ENCODE measurements at places on chromosomes 1 and 21.

- peaks cover 4% of the 10 kb centered on the region for H3K27me3 ChIP-seq
- no peak overlapping the region for H3K4me3 ChIP-seq
- no peaks in the 10 kb centered on the region for H3K4me1 ChIP-seq
- no peaks in the 10 kb centered on the region for H3K36me3 ChIP-seq
- DNase-seq: peak; percentile 8
- H3K27ac ChIP-seq: no peak overlapping the region
Measured at GRCh38 chr1:208652296-208653160, 408.3 kb upstream of the PLXNA2 start.

DNA sequence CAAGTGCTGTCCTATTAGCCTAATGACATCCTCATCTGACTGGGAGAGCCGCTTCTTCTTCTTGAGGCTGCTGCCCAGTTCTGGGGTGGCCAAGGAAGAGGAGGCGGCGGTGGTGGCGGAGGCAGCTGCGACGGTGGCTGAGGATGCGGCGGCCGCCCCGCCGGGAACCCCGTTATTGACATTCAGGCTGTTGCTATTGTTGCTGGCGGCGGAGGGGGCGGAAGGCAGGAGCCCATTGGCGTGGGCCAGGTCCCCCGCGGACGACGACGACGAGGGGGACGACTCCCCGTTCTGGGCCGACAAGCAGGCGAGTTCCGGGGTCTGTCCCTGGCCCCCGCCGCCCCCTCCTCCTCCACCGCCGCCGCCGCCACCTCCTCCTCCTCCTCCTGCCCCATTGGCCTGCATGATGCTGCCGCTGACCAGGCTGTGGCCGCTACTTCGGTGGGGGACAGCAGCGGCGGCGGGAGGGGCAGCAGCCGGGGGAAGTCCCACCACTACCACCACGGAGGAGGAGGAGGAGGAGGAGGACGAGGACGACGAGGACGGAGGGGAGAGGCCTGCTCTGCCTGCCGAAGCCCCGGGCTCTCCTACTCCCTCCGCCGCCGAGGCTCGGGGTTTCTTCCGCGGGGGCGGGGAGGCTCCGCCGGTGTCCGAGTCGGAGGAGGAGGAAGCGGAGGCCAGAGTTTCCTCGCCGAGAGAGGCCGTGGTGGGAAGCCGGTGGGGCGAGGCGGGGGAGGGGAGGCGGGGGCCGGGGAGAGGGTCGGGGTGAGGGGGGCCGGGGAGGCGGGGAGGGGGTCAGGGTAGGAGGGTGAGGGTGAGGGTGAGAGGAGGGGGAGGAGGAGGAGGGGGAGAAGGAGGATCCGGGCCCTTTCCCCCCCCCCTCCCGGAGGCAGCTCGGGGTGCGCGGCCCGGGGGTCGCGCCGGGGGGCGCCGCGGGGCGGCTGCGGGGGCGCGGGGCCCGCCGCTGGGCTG is 610 bp downstream of the WDR26 start:
- H3K27ac ChIP-seq: peak overlapping the region; percentile 89
- H3K4me1 ChIP-seq: peaks cover 37% of the 10 kb centered on the region
- H3K27me3 ChIP-seq: no peaks in the 10 kb centered on the region
- H3K36me3 ChIP-seq: peaks cover 1% of the 10 kb centered on the region

DNA sequence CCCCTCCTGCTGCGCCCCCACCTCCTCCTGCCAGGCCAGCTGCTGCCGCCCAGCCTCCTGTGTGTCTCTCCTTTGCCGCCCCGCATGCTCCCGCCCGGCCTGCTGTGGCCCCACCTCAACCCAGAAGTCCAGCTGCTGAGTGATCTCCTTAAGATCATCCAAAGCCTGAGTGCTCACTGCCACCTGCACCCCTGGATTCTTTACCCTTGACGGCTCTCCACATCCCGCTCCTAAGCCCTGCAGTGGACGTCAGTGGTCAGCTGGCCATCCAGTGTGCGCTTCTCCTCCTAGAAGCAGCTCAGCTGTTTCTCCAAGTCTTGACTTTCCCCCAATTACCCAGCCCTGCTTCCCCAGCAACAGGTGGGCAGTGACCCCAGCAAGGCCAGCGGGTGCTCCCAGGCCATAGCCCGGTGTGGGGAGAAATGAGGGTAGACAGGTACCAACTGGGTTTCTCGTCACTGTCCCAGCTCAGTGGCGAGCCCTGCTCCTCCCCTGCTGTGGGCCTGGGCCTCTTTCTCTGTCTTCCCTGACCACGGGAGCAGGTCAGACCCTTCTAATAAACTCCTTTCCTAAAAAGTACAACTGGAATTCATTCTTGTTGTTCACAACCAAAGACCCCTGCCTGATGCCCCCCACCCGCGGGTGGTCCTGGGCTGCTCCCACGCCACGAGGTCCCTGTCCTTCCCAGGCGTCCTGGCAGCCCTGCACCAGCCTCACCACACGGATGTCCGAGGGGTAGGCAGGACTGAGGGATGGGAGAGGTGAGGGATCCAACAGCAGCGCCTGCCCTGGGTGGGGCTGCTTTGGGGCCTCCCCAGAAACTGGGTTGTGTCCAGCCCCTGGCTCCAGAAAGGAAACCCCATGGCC is 1.4 kb downstream of the KRTAP10-7 start:
- H3K27me3 ChIP-seq: peaks cover 29% of the 10 kb centered on the region
- no peak for DNase-seq
- peaks cover 4% of the 10 kb centered on the region for H3K36me3 ChIP-seq
- no peak overlapping the region for H3K27ac ChIP-seq
- H3K4me1 ChIP-seq: no peaks in the 10 kb centered on the region
- no peak overlapping the region for H3K4me3 ChIP-seq

GRCh38 chr1:20385630-20386029 is 95.0 kb downstream of the VWA5B1 start:
- H3K4me3 ChIP-seq: no peak overlapping the region
- DNase-seq: no peak
- H3K27me3 ChIP-seq: peaks cover 18% of the 10 kb centered on the region

DNA sequence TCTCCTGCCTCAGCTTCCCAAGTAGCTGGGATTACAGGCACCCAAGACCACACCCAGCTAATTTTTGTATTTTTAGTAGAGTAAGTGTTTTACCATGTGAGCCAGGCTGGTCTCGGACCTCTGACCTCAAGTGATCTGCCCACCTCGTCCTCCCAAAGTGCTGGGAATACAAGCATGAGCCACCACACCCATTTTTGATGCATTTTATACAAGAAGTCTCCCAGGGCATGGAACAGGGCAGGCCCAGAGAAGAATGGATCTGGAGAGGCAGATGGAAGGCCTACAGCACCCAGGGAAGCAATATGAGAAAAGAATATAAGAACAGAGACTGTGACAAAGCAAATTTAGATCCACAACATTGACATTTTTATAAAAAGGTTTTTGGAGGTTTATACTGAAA is 18.8 kb upstream of the IFNAR1 start:
- H3K36me3 ChIP-seq: no peaks in the 10 kb centered on the region
- H3K27me3 ChIP-seq: no peaks in the 10 kb centered on the region
- no peak overlapping the region for H3K4me3 ChIP-seq

GRCh38 chr21:25559746-25560145 is 47.5 kb downstream of the MRPL39 start:
- no peaks in the 10 kb centered on the region for H3K27me3 ChIP-seq
- H3K27ac ChIP-seq: no peak overlapping the region
- H3K4me3 ChIP-seq: no peak overlapping the region

DNA sequence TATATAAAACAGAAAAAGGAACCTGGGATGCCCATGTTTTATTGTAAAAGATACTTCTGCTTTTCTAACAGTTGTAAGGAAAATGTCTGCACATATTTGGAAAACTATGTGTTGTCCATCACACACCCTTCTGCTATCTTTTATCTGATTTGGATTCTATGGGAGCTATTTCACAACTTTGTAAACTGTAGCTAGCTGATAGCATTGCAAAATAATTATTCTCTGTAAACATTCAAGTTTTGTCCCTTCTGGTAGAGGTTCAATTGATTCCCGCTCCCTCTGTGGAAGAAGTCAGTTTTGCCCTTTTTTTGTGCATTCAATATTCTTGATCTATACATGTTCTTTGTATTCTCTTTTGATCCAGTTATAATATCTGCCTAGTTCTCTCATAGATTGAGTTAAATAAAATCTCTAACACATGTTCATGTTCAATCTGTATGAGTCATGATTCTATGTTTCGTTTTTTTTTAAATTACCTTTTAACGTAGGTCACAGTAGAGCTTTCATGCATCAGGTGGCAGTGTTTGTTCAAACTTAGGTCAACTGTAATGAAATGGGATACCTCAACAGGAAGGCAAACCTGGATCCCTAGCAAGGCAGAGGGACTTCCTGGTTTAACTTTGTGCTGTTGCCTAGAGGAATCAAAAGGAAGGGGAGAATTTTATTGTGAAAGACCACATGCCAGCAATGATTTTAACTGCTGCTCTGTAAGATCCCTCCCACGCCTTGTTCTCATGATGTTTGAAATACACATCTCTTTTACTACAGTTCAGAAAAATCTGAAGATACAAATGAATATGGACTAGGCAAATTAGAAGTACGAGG is 26.0 kb upstream of the BCL9 start:
- DNase-seq: no peak
- H3K27ac ChIP-seq: no peak overlapping the region
- H3K4me1 ChIP-seq: no peaks in the 10 kb centered on the region
- H3K27me3 ChIP-seq: peaks cover 1% of the 10 kb centered on the region
- H3K4me3 ChIP-seq: no peak overlapping the region

GRCh38 chr1:22509815-22510214 is 53.5 kb upstream of the EPHA8 start:
- H3K4me3 ChIP-seq: no peak overlapping the region
- H3K4me1 ChIP-seq: no peaks in the 10 kb centered on the region

DNA sequence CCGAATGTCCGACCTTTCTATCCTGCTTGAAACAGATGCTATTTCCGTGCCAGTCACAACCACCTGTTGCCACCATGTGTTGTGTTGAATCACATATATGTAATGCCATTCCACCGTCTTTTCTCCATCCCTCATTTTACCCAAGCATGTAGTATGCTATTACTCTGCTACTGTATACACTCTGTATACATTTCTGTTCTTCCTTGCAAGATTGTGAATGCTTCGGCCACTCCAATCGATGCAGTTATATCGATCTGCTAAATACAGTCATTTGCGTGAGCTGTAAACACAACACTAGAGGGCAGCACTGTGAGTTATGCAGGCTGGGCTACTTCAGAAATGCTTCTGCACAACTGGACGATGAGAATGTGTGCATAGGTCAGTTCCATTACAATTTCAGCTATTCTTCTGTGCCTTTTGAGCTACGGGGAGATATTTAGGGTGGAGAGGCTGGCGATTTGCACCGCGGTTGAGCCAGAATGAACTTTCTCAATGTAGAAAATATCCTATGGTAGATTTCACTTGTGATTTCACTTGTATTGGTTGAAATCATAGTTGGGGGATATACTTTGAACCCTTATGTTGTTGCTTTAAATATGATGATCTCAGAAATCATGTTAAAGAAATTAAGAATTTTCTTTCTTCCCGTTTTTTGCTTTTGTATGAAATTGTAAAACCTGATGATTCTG is 289.8 kb downstream of the NTNG1 start:
- no peaks in the 10 kb centered on the region for H3K27me3 ChIP-seq
- peak; percentile 42 for DNase-seq
- no peak overlapping the region for H3K27ac ChIP-seq
- H3K4me1 ChIP-seq: peaks cover 15% of the 10 kb centered on the region

DNA sequence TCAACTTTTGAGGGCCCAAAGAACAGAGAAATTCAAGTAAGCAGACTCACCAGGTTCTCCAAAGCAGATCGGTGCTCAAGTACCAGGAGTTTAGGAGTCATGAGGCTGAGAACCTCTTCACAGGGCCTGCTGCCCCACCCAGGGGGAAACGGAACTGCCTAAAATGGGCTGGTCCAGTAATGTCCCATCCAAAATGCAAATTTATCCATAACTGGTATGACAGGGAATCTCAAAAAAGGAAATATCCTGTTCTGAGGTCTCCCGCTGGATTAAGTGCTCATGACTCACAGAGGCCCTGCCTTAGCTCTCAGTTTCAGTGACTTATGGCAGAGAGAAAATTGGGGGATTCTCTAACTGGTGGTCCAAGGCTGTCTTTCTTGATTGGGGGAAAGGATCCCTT is 9.3 kb downstream of the SPRR2G start:
- H3K27ac ChIP-seq: no peak overlapping the region
- H3K36me3 ChIP-seq: no peaks in the 10 kb centered on the region
- DNase-seq: no peak
- peaks cover 15% of the 10 kb centered on the region for H3K27me3 ChIP-seq
- H3K4me1 ChIP-seq: no peaks in the 10 kb centered on the region

GRCh38 chr21:28543975-28544374 is 448.7 kb downstream of the LTN1 start:
- no peaks in the 10 kb centered on the region for H3K27me3 ChIP-seq
- H3K4me3 ChIP-seq: no peak overlapping the region
- DNase-seq: no peak

- no peaks in the 10 kb centered on the region for H3K36me3 ChIP-seq
- no peaks in the 10 kb centered on the region for H3K27me3 ChIP-seq
- peaks cover 5% of the 10 kb centered on the region for H3K4me1 ChIP-seq
Measured at GRCh38 chr1:86829321-86829720, 84.6 kb downstream of the SELENOF start.

GRCh38 chr1:214282630-214283242 is 1.8 kb downstream of the SMYD2 start:
- no peaks in the 10 kb centered on the region for H3K36me3 ChIP-seq
- peaks cover 28% of the 10 kb centered on the region for H3K4me1 ChIP-seq
- peak overlapping the region; percentile 46 for H3K4me3 ChIP-seq
- DNase-seq: no peak

DNA sequence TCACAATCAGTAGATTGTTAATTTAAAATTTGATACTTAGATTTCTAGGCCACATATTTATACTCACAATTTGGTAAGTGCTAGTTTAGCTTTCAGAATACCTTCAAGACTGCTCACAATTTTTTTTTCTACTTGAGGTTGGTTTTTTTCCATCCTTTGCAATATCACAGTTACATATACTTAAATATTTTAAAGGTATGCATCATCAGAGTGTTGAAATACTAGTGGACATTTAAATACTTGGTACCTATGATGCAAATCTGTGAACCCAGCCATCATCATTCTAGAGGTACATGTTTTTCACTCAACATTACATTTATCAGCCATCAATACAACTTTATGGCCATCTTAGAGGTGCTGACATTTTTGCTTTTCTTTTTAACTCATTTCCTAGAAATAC is 6.2 kb upstream of the LRRC40 start:
- no peak for DNase-seq
- H3K27me3 ChIP-seq: no peaks in the 10 kb centered on the region
- H3K36me3 ChIP-seq: peaks cover 6% of the 10 kb centered on the region
